ENCODE measurements at places on chromosomes 12 and 14.

GRCh38 chr12:99553461-99553860 is 94.1 kb upstream of the GARIN6 start:
- DNase-seq, result no peak

DNA sequence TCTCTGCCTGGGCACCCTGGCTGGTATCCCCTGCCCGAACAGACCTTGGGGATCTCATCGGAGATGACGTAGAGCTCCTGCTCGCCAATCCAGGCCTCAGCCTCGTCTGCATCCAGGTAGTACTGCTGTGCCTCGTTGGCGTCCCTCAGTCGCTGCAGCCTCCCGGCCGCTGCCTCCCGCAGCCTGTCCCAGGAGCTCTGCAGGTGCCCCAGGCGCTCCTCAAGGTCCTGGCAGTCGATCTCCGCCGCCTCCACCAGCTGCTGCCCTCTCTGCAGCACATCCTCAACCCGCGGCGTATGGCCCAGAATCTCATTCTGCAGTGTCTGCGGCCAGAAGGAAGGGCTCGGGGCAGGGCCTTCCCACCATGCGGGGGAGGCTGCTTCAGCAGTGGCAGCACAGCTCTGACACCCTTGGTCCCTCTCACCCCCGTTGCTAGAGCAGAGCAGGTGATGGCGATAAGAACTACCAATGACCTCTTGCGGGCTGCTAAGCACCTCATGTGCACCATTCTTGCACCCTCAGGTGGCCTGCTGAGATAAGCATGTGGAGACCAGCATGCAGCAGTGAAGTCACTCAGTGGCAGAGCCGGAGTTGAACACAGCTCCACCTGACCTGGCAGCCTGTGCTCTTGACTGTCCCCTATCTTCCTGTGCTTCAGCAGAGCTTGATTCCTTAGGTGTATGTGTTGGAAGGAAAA is 71.0 kb downstream of the PLEKHG3 start:
- no peak for DNase-seq

- DNase-seq, result no peak
Measured at GRCh38 chr14:103705118-103705503, 10.1 kb downstream of the XRCC3 start.

DNA sequence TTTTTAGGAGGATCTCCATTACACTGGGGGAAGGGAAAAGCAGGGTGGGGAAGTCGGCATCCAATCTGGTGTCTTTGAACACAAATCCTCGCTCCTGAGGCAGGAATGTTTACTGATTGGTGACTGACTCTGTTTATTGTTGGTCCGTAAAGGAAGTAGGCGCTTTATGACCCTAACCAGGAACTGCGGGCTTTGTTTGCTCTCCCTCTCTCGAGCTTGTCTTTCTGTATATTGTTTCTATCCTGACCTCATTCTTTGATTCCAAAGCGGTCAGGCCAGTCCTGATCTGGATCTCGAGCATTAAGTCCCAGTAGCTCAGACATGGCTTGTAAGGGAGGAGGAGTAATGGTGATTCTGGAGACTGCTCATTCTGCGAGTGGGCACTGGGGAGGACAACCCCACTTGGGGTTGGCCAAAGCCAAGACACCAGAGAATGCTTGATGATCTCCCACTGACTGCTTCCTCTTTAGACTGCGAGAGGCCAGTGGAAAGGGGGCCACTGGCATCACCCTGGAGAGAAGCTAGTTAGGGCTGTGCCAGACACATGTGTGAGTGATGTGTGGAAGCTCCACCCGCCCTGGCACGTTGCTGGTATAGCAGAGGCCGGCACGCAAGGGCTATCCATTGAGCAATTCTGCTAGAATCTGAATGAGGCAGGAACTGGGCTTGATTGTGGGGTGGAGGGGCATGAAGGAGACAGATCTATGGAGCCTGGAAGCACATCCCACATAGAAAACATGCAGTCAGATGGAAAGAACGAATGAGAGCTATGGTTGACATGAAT is 194.6 kb downstream of the PAX9 start:
- DNase-seq, result no peak
